ENCODE measurements at places on chromosomes 2 and 18.

DNA sequence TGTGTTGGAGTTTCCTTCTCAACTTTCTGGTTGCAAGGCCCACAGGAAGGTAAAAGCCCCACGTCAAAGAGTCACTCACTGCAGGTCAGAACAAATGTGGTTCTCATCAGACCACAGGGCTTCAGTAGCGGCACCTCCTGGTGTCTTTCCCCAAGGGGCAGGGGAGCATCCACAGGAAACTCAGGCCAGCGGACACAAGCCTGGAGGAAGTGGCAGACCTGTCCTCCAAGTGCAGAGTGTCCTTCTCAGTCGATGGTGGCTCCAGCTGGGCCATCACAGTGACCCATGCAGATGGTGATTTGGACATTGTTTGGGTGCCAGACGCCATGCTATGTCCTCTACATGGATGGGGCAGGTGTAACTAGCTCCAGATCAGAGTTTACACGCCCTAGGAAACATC, 84.9 kb downstream of the ACKR3 start:
- DNase-seq: no peak

GRCh38 chr2:9909106-9909505, 42.4 kb upstream of the GRHL1 start:
- no peak for DNase-seq

- DNase-seq: no peak
These were observed 52.0 kb downstream of the ZFP36L2 start for GRCh38 chr2:43174368-43174916.

DNA sequence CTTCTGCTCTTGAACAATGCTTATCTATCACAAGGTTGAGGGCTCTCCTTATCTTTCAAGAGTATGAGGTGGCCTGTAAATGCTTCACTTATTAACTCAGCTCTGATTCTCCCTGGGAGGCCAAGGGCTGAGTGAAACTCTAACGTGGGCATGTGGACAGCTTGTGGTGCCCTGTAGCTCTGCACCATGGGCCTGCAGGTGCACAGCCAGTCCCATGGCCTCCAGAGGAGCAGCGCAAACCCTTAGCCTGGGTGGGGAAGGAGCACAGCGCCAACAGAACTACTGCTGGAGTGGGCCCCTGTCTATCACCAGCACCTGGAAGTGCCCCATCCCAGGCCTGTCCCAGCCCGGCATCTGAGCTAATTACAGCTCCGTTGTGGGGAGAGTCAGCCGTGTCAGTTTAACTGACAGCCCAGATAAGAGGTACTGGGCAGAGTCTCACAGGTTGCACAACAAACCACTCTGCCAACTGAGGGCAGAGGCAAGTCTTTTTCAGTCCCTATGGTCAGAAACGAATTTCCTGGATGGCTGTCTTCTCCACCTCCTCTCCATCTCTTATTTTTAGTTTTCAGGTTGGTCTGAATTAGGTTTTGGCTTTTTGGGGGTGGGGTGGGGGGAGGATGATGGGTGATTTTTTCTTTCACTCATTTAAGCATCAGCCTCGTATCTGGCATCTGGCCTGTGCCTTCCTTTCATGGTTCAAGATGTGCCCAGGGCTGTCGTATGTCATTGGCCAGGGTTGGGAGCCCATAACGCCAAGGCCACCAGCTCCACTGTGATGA, 219.5 kb downstream of the BCL2 start:
- no peak for DNase-seq

DNA sequence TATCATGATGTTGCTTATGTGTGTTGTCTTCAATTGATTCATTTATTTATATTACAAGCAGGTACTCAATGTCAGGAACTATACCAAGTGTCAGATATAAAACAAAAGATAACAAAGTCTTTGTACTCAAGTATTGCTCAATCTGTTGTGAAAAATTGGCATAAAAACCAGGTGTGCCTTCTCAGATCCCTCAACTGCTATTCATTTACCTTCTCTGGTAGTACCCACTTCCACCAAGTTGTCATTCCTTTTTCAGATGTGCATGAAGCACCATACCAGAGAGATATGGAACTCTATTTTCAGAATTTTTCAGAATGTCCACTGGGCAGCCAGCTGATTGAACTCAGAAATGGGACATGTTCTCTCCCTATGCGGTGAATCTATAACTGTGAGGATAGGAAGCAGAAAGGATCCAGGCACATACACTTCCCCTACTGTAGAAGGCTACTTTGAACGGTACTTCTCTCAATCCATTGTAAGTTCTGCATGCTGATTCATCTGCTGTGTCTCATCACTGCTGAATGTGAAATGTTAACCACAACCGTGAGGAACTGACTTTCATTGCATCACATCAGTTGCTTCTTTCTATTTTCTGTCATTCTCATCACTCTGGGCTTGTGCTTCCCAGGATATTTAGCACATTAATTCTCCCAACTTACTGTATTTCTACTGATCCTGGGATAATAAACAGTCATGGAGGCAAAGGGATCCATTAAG, 1621.3 kb downstream of the SUCLG1 start:
- peak; percentile 87 for DNase-seq

DNA sequence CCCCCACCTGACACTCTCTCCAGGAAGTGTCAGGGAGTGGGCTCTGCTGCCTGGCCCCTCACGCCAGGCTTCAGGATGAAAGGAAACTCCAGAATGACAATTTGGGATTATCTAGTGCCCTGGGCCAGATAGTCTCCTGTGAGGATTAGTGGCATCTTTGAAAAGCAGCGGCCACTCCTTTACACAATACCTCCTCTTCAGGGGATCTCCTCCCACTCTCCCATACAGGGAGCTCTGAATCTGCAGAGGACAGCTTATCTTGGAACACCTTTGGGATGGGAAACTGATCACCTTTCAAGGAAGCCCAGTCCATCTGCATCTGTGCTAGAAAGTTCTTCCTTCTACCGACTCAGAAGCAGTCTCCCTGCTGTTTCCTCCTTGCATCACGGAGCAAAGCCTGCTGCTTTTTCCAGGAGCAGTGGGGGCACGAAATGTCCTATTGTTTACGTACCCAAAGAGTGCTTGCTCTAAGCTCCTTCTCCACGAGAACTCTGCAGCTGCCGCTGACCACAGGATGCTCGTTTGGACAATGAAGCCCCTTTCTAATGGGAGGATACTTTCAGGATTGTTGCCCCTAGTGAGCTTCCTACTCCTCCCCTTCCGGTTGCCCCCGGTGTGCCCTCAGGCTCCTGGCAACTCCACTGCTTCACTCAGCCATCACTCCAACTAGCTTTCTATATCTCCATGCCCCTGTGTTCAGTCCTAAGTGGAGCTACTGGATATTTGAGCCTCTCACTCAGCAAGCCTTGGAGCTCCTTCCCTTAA, 31.5 kb downstream of the SIX3 start:
- no peak for DNase-seq

DNA sequence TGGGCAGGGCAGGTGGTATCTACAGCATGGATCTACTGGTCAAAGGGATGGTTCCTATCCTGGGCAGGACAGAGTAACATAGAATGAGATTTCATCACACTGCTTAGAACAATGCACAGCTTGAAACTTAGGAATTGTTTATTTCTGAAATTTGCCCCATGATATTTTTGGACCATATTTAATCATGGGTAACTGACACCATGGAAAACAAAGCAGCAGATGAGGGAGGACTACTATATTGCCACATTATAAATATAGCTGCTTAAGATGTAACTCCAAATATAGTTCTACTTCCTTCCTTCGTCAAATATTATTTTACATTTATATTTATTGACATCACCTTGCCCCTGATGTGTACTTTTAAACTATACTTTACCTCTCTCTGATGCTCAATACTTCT, 254.7 kb downstream of the PTPRM start:
- no peak for DNase-seq

DNA sequence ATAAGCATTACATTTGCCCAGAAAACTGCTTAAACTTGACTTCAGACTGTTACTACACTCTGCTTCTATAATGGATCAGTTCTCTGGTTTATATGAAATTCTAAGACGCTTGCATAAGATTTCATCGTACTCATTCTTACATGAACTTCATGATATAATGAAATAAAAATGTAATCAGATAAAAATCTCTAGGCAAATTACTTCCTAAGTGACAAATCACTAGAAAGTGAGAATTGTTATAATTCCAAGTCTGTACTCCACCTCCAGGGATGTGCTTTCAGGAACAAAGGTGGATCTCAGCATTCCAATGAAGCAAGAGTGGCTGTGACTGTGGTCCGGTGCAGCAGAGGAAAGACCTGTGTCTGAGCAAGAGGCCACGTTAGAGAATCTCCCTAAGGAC, 226.2 kb downstream of the PIEZO2 start:
- no peak for DNase-seq

GRCh38 chr18:64752707-64753106, 603.8 kb upstream of the LINC00305 start:
- no peak for DNase-seq

GRCh38 chr2:131417886-131418285, 53.9 kb upstream of the RAB6D start:
- DNase-seq: no peak

- DNase-seq: no peak
These were observed 260.6 kb downstream of the CLIP4 start for GRCh38 chr2:29375843-29376242.

- DNase-seq: no peak
These were observed 163.7 kb downstream of the PTGR3 start for GRCh38 chr18:75045272-75045671.

DNA sequence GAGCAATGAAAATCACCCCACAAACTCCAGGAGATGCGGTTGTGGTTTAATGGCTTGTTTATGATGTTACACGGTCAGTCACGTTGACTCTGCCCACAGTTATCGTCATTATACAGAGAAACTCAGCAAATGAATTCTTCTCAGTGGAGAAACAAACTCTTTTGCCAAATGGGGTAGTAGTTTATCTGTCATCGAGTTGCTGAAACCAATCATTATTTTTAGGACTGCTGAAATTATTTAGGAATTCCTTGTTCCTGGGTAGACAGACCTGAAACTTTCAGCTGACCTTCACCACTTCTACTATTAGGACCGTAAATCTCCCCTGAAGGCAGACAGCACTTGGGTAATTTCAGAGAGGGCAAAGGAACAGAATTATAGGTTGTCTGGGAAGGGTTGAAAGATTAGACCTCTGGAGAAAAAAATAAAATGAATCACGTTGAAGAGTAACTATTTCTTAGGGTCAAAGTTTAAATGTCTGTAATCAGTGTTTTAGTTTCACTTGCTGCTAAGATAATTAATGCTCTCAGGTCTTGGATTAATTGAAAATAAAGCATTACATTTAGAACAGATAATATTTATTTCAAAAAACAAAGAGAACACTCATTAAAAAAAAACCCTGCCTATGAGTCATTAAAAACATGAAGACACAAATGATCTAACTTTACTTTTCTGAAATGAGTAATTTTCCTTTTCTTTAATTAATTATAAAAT, 52.1 kb upstream of the LYPD6 start:
- DNase-seq: no peak

DNA sequence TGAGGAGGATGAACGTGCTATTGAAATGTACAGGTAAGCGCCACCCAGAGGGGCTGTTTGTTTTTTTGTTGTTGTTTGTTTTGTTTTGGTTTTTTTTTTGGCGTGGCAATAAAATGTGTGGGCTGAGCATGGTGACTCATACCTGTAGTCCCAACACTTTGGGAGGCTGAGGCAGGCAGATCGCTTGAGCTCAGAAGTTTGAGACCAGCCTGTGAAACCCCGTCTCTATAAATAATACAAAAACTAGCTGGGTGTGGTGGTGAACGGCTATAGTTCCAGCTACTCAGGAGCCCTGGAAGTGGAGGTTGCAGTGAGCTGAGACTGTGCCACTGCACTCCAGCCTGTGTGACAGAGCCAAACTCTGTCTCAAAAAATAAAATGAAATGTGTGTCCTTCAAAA, 6.2 kb downstream of the PDCL3 start:
- no peak for DNase-seq

DNA sequence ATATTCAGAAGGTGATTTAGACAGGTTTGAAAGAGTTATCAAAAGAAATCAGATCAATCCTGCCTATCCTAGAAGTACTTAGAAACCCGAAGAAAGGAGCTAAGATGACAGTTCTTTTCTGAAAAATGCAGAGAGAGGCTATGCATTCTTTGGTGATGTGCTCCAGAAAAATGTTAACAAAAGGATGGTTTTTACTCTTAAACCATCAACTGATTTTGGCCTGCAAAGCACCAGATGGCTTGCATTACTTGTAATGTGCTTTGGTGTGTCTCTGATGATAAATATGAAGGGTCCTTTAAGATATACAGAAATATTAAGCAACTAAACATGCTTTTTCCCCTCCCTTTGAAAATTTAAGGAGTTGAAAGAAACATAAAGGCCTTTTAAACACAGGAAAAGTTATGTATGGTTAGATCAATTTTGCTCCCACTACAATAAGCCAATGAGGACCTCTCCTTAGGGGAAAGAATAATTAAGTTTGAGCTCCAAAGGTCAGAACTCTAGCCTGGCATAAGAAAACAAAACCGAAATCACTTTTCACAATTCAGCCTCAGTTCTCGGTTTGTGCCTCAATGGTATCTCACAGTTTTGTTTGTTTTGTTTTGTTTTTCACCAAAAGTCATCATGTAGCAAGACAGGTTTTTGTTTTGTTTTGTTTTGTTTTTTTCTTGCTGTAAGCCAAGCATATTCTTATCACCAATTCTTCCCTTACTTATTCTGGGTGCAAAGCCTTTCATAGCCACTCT, 302.4 kb upstream of the NT5C1B start:
- no peak for DNase-seq

DNA sequence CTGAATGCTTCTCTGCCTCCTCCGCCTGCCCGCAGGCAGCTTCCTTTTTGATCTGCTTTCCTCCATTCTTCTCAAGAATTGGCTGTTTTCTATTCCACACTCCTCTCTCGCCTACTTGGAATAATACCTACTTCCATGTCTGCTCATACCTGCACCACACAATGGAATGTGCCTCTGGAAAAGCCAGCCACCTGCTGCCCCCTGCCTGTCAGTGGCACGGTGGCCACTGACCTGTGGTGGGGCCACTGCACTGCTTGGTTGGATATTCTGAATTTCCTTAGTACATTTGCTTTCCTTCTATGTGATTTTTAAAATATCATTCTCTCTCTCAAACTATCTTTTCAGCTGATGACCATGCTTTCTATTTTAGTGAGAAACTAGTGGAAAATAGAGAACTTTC, 406.9 kb downstream of the DCDC2C start:
- DNase-seq: no peak

DNA sequence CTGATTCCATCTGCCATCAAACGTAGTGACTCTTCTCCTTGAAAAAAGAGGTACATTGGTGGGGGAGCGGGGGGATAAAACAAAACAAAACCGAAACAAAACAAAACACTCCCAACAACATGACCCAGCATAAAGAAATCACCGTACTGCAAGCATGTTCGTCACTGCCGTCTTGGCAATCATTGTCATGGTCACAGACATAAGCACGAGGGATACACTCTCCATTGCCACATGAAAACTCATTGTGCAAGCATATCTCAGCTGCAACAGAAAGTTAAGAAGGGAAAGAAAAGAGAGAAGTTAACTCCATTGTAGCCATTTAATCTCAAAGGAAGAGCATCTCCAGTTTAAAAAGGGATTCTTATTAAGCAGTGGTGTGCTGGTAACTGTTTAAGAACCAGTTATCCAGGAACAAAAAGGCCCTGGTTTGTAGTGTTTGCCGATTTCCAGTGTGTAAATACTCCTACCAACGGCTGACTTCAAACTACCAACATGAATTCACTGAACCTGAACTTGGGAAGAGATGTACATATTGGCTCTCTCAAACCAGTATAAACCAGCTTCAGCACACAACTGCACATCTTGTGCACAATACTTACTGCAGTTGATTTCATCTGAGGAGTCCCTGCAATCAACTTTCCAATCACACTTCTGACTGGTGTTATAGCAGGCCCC, 68.2 kb downstream of the LRP2 start:
- no peak for DNase-seq

- DNase-seq: no peak
These were observed 52.4 kb downstream of the SLC66A2 start for GRCh38 chr18:79898952-79899608.

GRCh38 chr2:149473521-149473920, 114.1 kb downstream of the MMADHC start:
- DNase-seq: no peak
